ENCODE measurements at places on chromosomes 3 and 15.

- no peak for DNase-seq
These were observed 19.5 kb downstream of the ACVR2B start for GRCh38 chr3:38473229-38473628.

DNA sequence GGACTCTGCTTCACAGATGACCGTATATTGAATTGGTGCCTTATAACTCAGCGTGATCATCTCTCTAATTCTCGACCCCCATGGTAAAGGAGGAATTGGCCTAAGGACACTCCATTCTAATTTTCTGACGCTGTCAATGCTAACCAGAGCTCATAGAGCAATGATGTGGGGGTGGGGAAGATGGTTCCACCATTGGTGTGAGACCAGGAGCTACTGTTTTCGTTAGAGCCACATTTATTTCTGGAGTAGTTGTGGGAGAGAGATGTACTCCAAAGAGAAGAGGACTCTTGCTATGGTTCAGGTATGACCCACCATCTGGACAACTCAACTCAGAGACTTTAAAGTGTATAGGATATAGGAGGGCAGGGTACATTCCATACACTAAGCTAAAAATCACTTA is 16.3 kb downstream of the ZBTB38 start:
- no peak for DNase-seq

GRCh38 chr3:136545664-136546268 is 206.4 kb downstream of the STAG1 start:
- DNase-seq = no peak

DNA sequence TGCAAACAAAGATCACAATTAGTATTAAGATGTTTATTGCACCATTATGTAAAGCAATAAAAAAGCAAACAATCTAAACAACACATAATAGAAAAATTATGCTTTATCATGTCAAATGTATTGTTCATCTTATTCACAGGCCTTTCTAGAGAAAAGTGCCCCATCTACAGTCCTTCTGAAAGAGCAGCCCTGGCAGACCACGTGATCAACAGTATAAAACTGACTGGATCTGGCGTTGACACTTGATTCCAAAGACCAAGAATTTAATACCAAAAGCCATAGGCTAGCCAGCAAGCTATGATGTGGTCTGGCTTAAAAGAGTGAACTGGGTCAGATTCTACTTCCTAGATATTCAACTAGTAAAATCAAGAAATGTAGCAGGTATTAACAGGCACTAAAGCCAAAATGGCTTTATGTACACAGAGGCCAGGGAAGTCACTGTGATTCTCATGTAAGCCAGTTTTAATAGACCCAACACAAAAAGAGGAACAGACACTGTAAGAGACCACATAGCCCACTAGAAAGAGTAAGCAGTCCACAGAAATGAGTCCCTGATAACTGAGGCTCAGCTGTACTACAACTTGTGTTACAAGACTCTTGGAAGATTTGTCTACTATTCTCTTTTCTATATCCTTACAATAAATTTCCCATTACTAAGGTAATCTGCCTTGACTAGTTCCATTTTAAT is 32.5 kb downstream of the DMXL2 start:
- DNase-seq = no peak

DNA sequence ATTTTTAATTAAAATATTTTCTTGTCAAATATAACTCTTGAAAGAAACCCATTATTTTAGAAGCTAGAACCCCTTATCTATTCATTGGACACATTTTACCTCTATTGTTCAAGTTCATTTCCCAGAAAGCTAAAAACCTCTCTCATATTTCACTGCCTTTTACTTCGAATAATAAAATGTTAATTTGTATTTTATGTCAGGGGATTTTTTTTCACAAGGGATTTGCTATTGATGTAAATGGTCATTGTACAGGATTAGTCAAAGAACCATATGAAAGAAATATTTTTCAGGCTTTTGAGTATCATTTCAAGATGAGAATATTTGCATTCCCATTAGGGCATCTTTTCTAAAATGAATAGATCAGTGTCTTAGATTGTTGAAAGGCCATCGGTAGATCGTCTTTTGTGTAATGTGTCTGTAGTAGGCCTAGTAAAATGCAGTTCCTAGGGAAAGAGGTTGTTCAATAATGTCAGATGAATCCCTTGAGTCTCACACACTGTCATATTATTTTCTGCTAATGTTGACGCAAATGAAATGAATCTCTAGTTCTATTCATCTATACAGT is 114.5 kb downstream of the ROBO1 start:
- DNase-seq = no peak

- no peak for DNase-seq
These were observed 31.3 kb downstream of the SNRK start for GRCh38 chr3:43317461-43318316.

GRCh38 chr3:14452740-14453710 is 50.6 kb downstream of the SLC6A6 start:
- DNase-seq = no peak

GRCh38 chr15:47206358-47206978 is 510.8 kb upstream of the SEMA6D start:
- no peak for DNase-seq
